ENCODE measurements at places on chromosomes 7 and 10.

DNA sequence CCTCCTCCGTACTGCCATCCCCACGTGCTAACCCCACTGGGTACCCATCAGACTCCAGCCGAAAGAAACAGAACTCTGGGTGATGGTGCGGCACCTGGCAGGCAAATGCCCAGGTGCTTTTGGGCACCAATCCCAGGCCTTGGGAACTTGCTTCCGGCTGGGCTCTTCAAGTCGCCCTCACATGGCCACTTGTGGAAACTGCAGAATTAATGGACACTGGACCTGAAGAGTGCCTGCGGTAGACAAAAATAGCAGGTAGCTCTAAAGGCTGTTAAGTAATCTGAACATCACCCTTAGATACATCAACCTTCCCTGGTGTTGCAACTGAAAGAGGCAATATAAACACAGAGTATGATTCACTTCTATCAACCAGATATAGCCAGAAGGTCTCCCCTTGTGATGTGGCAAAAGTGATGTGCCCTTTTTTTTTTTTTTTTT lies 644.4 kb downstream of the GRM8 start:
- DNase-seq = no peak

DNA sequence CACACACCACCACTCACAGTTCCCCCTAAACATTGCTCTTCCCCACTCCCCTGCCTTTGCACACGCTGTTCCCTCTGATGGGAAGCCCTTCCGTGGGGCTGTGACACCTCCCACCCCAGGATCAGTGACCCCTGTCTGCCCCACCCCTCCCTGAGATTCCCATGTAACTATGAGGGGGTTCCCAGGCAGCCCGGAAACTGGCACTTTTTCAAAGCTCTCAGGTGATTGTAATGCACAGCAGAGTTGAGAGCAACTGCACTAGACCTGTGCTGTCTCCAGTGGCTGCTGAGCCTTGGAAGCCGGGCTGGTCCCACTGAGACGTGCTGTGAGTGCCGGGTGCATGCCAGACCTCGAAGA lies 29.8 kb downstream of the GPRIN2 start:
- DNase-seq = no peak

DNA sequence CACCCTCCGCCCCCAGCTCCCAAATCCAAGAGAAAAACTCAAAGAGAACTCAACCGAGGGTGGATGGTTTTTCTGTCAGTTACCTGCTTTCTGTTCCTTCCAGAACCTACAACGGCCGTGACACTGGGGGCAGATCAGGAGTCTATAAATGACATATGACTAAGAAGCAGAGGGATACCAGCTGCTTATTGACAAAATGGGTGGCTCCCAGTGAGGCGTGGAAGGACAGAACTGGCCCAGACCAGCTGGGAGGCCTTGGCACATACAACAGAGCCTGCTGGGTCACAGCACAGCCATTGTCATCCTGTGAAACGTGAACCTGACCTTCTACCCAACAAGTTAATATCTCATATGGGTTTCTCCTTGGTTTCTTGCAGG lies 84.3 kb upstream of the ADRB1 start:
- no peak for DNase-seq

DNA sequence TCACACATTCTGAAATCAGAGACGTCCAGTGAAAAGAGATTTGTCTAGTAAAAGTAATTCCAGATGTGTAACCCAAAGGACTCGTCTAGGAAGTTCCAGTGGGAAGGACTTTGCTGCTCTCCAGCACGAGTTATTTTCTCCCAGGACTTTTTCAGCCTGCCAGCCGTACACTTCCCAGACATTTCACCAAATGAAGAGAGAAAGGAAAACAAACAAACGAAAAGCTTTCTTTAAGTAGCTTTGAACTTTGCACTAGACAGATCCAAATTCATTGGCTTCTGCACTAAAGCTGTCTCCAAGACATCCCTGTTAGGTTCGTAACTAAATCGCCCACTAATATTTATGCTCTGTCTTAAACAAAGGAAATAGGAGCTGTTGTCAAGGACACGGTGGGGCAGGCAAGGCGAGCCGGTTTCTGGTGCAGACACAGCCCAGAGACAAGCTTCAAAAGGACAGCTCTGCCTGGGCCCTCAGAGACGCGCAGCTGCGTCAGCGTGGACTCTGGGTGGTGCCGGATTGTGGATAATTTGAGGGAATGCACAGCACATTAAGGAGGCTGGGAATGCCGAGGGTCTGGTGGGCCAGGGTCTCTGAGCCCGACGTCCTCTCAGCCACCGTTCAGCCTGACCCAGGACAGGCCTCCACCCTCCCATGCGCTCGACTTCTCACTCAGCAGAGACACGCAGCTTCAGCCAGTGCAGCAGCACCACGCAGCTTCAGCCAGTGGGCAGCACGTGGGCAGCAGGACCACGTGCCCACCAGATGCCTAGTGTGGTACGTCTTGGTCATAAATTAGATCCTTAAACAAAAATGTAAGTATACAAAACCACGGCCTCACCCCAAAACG lies 64.1 kb upstream of the INSIG1 start:
- no peak for DNase-seq

GRCh38 chr10:100687143-100688003 lies 58.0 kb upstream of the PAX2 start:
- no peak for DNase-seq

- no peak for DNase-seq
Measured at GRCh38 chr7:143485094-143485493, 7.4 kb downstream of the TAS2R41 start.

- no peak for DNase-seq
Measured at GRCh38 chr10:97529685-97530465, 31.2 kb downstream of the UBTD1 start.

DNA sequence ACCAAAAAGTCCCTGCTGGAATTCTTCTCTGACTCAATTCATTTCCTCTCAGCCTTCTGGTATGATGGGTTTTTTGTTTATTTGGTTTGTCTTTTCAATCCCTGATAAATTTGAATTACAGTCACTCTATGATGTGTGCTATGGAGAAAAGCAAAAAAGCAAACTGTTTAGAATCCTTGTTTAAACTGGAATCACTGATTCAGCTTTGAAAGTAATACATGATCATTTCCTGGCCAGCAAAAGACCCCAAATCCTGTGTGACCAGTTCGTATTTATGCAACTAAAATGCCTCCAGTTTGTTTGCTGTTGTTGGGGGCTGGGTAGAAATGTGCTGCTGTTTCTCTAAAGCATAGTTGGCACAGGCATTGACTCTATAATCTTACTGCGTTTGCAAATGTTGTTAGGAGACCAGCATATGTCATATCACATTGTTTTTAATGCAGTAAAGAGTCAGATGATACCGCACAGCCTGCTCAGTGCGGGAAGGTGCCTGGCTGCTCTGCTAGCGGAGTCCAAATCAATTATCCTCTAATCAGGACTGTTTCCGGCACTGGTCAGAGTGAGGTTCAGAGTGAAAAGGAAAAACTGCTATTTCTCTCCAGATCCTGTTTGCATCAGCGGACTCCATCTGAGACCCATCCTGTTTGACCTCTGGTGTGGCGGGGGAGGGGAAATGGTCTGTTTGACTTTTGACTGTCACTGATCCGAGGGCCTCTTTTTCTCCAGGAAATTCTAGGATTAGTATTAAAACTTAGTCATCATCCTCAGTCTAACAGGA lies 40.6 kb upstream of the ADD3 start:
- no peak for DNase-seq

GRCh38 chr7:159114981-159115380 lies 29.7 kb downstream of the VIPR2 start:
- DNase-seq = no peak

Measured in AG09319 (cell line).